ENCODE measurements at places on chromosomes 5 and 9.

- DNase-seq = peak; percentile 24
Measured at GRCh38 chr5:78985116-78985724, at the start of gene ARSB. Gene ARSB (minus strand): TSS chr5:78985310. CDS start chr5:78985248, 62 bp downstream.

DNA sequence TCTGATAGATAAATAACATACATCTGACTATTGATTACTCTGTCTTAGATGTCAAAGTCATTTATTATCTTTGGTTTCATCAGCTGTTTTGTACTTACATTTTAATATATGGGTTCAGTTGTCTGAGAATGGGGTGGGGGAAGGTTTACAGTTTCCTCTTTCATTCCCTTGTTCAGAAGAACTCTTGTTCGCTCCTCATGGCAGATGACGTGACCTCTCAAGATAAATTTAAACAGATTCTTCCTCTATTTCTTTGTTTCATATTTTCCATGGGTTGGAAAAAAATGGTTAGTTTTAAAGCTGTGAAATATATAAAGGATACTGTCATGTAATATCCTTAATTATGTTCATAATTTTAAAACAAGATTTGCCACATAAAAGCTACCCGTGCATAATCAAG is 61.4 kb downstream of the TSSK1B start:
- no peak for DNase-seq

GRCh38 chr9:96490534-96491078 is 40.6 kb downstream of the HABP4 start:
- no peak for DNase-seq

DNA sequence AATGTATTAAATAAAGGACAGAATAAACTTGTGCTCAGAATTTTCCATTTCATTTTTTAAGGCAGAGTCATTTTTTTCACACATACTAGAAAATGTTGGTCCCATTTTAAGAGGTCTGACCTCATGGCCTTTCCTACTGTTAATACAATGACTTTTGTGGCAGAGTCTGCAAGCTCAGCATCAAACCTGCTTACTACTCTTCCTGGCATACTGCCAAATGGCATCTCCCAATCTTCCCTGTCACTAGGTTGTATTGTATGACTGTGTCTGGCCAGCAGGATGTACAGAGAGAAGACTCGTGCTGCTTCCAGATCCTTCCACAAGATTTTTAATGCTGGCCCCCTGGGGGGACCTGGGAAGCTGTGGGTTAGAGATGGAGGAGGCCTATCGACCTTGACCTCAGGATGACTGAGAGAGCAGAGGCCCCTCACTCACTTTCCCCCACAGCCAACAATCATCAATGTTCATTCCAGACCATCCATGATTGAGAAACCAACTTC is 64.7 kb downstream of the BARX1 start:
- DNase-seq = no peak

DNA sequence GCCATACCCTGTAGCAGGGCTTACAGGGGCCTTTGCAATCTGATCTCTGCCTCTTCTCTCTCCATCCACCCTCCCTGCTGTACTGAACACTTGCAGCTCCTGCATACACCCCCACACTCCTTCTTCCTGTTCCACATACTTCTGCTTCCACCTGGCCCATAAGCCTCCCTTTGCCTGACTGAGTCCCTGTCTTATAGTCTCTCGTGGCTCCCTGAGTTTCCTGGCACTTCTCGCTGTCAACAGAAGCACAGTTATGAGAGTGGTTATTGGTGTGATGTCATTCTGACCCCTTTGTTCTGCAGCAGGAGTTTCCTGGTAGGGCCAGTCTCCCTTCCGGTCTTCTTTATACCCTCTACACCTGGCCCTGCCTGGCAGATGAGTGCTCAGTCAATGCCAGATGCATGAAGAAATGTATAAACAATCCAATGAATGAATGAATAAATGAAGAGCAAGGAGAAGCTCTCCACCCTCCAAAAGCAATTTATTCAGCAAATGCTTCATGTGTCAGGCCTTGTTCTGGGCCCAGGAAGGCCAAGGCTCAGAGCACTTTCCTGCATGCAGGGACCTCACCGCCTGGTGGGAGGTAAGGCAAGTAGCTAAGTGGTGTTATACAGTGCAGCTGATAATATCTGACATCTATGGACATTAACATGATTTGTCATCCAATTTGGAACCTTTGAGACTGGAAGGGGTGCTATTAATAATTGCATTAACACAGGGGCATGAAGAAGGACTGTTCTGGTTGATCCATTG is 20.5 kb upstream of the CSF1R start:
- no peak for DNase-seq

Data from CD4-positive, alpha-beta T cell treated with Interleukin-6 at 100 ng/mL for 8 hours (primary cell).